Hypothalamus (tissue), 51 donors: ENCODE measurements at places on chromosomes 1 and 21.

DNA sequence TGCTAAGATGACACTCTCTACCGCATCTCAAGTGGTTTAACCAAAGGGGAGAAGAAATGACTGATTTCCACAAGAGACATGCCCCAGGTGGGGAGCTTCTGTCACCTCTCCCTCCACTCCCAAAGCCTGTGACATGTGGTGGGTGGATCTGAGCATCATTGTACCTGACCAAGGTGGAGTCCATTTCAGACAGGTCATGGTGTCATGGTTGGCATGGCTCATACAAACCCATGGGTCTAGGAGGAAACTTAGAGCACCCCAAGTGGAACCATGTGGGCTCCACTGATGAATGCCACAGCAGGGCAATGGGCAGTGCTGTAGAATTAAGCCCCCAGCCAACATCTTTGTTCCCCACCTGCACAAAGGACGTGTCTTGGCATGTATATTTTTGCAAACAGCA, 131.5 kb upstream of the EDN2 start:
- no peak for DNase-seq

GRCh38 chr1:224406216-224406615, 28.4 kb downstream of the WDR26 start:
- no peak for DNase-seq

GRCh38 chr1:62436039-62436465, 797 bp upstream of the USP1 start:
- peak; percentile 96 for DNase-seq

DNA sequence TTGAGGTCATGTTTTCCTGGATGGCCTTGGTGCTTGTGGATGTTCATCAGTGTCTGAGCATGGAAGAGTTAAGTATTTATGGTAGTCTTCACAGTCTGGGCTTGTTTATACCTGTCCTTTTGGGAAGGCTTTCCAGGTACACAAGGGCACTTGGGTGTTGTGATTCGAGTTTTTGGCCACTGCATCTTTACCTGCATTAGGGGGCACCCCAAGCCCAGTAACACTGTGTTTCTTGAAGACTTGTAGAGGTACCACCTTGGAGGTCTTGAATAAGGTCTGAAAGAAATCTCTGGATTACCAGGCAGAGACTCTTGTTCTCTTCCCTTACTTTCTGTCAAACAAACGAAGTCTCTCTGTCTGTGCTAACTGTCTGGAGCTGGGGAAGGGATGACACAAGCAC, 34.4 kb upstream of the ROR1 start:
- no peak for DNase-seq

DNA sequence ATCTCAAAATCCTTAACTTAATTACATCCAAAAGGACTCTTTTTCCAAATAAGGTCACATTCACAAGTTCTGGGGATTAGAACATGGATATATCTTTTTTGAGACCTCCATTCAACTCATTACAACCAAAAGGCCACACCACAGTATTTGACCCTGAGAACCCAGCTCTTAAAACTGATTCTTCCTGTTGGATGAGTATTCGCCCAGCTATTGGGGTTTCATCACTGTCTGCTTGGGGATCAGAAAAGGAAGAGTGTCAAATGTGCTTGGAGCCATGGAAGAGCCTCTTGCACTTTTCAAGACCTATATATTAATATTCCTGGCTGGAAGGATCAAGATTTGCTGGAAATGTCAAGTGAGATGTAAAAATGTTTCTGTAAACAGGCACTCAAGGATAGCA, 5.4 kb upstream of the TINAGL1 start:
- no peak for DNase-seq

- DNase-seq = no peak
Observed at GRCh38 chr1:40825435-40825788, 36.8 kb downstream of the CITED4 start.

- no peak for DNase-seq
Observed at GRCh38 chr1:212838145-212838544, 9.3 kb downstream of the SPATA45 start.

- DNase-seq = peak; percentile 65
Observed at GRCh38 chr1:154419620-154420571, 14.8 kb downstream of the IL6R start.

GRCh38 chr1:248187363-248187762, 9.7 kb upstream of the OR2M3 start:
- no peak for DNase-seq

GRCh38 chr21:36149788-36150711, 6.6 kb upstream of the DOP1B start:
- DNase-seq = no peak

GRCh38 chr1:45516036-45516435, 5.6 kb downstream of the PRDX1 start:
- no peak for DNase-seq

GRCh38 chr1:41530411-41530810, 45.9 kb upstream of the EDN2 start:
- no peak for DNase-seq

DNA sequence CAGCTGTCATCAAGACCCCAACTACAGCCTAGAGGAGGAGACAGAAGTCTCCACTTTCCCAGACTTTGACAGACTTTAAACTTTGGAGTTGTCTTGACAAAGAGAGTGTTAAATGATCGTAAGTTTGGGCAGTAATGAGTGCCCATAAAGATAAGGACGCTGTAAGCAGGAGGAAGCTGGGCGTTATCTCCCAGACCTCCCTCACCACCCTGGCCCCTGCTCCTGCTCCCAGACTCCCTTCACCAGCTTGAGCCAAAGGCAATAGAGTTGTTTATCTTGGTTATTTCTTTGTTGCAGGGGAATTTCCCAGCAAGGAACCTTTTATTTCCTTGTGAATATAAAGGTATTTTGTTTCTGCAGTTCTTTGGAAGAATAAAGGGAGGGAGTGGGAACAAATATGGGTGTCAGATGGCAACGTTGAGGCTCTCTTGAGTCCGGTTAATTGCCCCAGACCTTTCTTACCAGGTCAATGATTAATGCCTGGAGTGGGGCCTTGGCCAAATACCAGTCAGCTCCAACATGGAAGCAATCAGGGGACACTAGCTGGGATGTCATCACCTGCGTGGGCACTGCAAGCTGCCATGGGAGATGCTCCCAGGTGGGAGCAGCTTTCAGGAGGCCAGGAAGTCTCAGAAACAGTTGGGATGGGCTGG, 4.4 kb downstream of the PIGR start:
- no peak for DNase-seq

DNA sequence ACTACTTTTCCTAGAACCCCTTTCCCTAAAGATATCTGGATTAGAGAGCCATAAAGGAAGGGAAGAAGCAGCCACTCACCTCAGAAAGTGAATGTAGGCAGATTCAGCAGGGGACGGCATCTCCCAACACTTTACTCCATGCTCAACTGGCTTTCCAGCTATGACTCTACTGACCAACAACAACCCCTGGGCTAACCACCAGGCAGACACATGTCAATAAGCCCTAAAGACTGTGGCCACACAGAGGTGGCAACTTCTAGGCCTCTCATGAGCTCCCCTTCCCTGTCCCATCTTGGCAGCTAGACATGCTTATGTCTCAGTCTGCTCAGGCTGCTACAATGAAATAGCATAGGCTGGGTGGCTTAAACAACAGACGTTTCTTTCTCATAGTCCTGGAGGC, 214.0 kb upstream of the ZP4 start:
- DNase-seq = no peak

- DNase-seq = no peak
Observed at GRCh38 chr21:35026153-35026500, 23.0 kb downstream of the RUNX1 start.

DNA sequence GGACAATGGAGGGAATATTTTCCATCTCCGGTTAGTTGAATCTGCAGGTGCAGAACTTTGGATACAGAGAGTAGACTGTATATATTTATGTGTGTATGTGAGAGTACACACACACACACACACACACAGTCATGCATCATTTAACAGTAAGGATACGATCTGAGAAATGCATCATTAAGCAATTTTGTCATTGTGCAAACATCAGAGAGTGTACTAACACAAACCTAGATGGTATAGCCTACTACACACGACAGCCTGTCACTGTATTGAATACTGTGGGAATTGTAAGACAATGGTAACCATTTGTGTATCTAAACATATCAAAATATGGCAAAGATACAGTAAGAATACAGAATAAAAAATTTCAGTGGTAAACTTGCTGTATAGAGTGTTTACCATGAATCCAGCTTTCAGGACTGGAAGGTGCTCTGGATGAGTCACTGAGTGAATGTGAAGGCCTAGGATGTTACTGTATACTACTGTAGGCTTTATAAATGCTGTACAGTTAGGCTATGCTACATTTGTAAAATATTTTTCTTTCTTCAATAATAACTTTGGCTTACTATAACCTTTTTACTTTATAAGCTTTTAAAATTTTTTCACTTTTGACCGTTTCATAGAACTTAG, 138.5 kb downstream of the ZZZ3 start:
- no peak for DNase-seq

DNA sequence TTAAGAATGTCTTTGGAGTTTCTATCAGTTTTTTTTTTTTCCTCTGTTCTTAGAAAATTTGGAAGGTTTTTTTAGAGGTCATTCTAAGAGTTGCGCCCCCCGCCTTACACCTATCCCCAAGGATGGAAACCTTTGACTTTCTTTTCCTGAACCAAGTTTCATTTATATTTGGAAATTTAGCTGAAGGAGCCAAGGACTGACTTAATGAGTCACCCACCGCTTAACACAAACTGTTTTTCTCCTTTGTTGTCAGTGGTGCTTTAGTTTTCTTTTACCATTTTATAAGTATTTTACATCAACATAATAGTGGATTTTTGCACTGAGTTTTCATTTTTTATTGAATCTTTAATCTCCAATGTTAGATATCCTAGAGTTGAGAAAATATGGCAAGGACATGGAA, 25.3 kb downstream of the USP25 start:
- DNase-seq = no peak

- DNase-seq = no peak
Observed at GRCh38 chr1:182147136-182147820, 85.8 kb upstream of the ZNF648 start.

DNA sequence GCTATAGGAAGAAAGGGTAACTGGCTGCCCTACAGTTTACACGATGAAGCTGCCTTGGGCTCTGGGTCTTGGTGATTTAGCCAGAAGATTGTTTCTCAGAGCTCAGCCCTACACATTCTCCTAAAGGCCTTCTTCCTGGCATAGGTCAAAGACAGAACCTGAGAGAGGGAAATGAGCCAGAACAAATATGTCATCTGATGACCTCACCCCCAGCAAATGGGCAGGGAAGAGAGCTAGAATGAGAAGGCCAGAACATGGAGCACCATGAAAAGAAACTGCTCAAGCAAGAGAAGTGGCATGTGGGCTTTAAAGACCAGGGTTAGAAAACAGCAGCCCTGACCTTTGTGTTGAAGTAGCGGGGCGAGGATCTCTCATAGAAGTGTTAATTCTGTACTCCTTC, 5.5 kb upstream of the ILDR2 start:
- no peak for DNase-seq

- no peak for DNase-seq
Observed at GRCh38 chr1:150543500-150544143, 5.6 kb upstream of the ADAMTSL4 start.

- no peak for DNase-seq
Observed at GRCh38 chr1:113390871-113391648, 745 bp downstream of the MAGI3 start.

DNA sequence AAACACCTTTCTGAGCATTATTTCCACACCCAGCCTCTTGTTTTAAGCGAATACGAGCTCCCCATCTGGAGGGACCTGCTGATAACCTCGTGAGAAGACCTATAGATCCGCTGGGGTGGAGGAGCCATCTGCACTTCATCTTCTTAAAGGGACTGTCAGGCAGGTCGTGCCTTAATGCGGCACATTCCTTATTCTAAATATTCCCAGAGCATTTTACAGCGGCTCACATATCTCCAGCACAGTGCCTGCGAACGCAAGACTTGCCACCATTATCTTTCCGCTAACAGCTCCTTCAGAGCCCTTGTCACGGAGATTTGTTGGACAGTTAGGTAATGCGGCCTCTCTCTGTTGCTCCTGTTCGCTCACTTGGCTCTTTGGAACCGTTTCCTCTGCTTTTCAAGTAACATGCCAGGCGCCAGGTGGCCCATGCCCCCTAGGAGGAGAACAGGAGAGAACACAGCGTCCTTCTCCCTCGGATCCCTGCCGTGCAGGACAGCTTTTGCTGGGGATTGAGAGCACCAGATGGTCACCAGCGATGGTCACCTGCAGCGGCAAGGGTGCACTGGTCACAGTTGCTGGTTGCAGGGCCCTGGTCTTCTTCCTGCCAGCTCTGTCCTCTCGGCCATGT, 162.4 kb downstream of the PGBD5 start:
- no peak for DNase-seq

DNA sequence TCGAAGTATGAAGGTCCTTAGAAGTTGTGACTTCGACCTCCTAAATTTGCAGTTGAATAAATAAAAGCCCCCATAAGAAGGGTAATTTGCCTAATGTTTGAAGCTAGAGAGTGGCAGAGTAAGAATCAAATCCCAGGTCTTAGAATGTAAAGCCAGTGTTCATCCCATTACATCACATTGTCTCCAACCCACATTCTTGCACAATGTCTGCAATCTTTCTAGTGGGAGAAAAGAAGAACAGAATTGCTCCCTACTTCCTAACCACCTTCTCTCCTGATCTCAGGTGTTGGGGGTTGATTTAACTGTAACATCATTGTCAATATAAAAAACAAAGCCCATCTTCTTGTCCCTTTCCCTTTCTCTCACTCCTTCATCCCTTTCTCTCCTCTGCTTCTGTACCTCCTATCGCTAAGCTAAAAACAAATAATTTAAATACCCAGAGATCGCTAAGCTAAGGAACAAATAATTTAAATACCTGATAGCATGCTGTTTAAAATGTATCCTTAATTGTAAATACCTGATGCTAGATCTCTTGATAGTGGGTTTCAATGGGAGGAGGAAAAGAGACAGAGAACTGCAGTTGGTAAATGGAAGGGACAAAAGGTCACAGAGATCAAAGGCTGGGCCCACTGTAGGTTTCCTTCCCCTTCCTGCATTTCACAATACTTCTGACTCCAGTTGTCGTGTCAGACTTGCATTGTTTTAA, 32.1 kb upstream of the CCDC190 start:
- DNase-seq = no peak

- DNase-seq = no peak
Observed at GRCh38 chr1:183094351-183094750, 71.1 kb downstream of the LAMC1 start.

- no peak for DNase-seq
Observed at GRCh38 chr21:45293726-45294401, 6.2 kb upstream of the POFUT2 start.

- peak; percentile 11 for DNase-seq
Observed at GRCh38 chr1:32413507-32414185, 19.4 kb upstream of the BSDC1 start.

DNA sequence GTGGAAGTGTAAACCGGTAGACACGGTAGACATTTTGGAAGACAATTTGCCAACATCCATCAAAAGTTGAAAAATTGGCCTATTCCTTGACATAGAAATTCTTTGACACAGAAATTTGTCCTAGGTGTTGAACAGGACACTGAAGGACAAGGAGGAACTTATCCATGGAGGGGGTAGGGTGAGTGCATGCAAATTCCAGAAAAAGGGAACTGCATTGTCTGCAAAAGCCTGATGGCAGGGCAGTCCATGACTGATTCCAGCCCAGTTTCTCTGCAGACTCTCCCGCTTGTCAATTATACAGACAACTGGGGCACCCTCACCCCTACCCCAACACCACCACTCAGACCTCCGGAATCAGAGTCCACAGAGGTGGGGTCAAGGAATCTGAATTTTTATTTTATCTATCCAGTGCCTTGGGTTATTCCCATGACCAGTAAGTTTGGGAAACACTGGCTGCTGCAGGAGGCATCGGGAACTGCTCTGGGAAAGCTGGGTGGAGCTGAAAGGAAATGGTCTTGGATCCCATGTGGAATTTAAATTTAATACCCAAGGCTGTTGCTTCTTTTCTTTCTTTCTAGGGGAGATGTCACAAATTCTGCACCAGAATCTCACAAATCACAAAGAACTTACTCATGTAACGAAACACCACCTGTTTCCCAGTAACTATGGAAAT, 103.3 kb upstream of the SLC45A1 start:
- no peak for DNase-seq
